ENCODE measurements at places on chromosomes 7 and 10.
A peak's percentile ranks its signal among the peaks of the same experiment; 100 is the strongest.

DNA sequence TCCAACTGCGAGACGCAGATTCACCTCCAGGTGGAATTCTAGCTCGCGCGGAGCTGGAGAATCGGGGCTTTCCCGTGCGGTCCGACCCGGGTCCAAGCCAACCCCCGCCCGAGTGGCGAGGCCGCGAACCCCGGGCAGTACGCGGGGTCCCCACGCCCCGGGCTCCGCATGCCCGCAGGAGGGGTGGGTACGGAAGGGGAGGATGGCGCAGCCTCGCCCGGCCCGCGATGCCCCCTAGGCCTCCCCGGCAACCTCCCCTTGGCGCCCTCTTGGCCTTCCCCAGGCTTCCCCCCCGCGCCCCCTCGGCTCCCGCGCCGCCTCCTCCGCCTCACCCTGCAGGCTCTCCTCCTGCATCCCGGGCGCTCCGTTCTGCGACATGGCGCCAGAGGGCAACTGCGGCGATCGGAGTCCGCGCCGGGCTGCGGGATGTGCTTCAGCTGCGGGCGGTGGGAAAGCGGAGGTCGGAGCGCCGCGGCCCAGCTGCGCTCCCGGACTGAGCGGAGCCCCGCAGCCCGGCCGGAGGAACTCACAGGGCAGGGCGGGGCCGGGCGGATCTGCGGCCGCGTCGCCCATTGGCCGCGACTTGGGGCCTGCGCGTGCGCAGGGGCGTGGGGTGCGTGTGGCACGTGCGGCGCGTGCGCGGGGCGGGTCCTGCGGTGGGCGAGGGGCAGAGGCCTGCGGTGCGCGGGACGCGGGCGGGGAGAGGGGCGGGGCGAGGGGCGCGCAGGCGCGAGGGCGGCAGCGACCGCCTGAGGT, at the start of gene BNIP3:
Gene BNIP3 (minus strand): TSS at position 495 of the 756 bp plus-strand sequence. CDS start 117 bp downstream, at position 378.
- DNase-seq = peak; percentile 100

- no peak for DNase-seq
These were observed 19.0 kb upstream of the CYP3A43 start for GRCh38 chr7:99808766-99809165.

DNA sequence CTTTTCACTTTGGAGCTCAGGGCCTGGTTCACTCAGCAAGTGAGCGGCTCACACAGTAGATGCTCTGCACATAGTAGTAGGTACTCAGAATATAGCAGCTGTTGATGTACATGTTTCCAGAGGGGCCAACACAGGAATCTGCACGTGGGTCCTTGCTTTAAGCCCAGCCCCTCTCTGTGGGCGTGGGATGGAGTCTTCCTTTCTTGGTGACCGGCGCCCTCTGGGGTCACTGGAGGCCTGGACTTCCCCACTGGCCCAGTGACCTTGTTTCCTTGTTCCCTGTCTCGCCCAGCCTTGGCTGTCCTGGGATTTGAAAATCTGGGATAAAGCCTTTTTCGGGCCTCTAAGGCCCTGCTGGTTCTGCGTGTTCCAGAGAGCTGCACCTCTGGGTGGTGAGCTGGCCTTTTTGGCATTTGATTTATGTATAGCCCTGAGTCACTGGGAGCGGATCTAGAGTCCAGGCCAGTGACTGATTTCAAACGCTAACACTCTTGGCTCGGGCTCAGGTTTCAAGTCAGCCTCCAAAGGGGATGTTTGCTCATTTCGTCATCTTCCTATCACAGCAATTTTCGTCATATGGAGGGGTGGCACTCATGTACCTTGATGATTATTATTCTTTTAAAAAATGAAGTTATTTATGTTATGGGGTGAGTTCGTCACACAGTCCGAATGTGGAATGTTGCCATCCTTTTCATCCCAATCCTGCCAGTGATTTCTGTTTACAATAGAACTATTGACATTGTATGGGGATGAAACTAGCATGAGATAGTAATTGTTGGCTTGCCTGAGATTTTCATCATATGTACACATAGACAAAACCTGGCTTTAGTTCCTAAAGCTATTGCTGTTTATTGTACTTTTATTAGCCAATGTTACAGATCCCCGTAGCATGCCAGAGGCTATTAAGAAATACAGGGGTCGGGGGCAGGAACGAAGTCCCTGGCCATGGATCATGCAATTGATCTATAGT, 65.5 kb downstream of the CUX1 start:
- no peak for DNase-seq

DNA sequence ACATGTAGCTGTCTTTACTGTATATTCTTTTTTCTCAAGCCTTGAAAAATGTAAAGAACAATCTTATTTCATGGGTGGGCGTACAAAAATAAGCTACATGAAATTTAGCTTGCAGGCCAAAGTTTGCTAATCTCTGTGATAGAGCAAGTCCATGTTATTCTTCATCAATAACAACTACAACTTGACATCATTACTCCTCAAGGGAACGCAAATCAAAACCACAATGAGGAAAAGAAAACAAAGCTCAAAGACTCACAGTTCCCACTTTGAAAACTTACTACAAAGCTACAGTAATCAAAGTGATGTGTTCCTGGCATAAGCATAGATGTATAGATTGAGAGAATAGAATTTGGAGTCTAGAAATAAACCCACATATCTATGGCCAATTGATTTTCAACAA, 62.5 kb downstream of the GNA12 start:
- no peak for DNase-seq

DNA sequence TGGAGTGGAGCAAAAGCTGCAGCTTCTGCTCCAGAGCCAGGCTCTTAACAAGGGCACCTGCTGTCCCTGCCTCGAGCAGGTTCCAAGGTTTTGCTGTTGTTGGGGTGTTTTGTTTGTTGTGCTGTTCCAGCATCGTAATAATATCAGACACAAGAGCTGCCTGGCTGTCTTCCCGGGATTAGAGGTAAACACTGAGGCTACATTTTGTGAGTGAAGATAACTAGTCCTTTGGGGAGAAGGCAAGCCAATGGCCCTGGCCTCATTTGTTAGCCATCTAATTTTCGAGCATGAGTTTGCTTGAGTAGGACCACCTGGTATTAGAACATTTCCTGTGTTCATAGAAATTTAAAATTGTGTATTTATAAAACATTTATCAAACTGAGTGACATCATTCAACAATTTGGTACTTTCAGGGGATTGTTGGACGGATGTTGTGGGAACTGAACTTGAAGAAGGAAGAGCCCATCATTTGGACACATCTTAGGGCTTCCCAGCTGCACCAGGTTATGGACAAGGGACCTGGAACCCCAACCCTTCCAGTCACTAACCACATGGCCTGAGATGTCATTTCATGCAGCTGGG, 555.0 kb downstream of the TNS3 start:
- DNase-seq = no peak

DNA sequence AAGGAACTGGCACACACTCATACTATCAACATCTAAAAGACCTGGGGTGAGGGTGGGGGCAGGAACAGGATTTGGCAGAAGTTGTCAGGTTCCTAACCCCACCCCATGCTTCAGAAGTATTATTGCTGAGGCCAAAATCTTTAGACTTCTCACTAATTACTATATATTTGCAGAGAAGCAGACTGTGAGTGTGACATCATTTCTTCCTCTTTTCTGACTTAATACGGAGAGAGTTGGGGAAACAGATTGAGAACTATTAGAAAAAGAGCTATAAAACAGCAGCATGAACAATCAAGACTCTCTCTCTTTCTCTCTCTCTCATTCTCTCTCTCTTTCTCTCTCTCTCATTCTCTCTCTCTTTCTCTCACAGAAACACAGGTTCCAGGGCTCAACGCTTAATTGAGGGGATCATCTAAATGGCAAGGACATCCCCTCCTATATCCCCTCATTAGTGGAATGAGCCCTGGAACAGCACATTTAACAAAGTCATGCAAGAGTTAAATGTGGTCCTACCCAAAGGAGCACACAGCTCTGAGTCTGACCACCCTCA, 94.8 kb downstream of the KCNMA1 start:
- DNase-seq = no peak

- DNase-seq = no peak
These were observed 202.9 kb downstream of the TRIL start for GRCh38 chr7:28755255-28755654.

DNA sequence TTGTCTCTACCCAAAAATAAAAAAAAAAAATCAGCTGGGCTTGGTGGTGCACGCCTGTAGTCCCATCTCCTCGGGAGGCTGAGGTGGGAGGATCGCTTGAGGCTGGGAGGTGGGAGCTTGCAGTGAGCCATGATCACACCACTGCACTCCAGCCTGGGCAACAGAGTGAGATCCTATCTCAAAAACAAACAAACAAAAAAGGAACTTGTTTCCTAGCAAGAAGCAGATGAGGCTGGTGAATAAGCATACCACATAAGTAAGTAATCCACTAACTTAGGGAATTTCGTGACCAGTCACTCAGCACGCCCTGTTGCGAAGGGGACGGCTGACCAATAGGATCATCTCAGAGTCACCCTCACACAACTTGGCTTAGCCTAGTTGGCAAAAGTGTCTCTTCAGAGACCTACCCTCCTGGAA, 64.6 kb downstream of the CUX1 start:
- DNase-seq = no peak

- DNase-seq = peak; percentile 4
These were observed 33.2 kb downstream of the PNPLA8 start for GRCh38 chr7:108492742-108493141.

DNA sequence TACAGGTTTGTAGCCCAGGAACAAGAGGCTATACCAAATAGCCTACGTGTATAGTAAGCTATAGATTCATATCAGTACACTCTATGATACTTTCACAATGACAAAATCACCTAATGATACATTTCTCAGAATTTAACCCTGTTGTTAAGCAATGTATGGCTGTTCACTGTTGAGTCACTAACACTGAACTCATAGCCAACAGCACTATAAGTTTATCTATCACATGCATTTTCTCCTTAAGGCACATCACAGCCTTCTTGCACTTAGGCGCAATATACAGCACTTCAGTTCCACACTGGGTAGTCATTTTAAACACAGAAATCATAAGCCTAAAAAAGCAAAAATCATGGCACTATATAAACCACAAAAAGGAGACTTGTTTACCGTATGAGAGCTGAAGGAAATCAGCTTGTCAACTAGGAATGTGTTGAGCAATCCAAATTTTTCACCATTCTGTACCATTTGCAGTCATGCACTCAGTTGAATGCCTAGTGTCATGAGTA, 45.6 kb downstream of the ZNF438 start:
- DNase-seq = no peak

DNA sequence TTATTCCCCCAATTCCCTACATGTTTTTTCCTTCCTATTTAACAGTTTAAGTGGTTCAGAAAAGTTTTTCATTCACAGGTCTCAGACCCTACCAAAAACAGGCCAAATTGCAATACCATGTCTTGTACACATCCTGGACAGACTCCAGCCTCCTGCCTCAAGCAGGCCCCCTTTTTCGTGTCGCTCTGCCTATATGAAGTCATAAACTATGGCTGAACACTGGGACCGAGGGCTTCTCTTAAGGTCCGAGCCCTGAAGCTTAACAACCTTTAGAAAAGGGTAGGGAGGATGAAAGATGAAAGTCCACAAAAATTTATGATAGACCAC, 1.4 kb downstream of the FBXW4 start:
- no peak for DNase-seq

- DNase-seq = no peak
These were observed 118.9 kb upstream of the TMEM72 start for GRCh38 chr10:44792119-44792775.

DNA sequence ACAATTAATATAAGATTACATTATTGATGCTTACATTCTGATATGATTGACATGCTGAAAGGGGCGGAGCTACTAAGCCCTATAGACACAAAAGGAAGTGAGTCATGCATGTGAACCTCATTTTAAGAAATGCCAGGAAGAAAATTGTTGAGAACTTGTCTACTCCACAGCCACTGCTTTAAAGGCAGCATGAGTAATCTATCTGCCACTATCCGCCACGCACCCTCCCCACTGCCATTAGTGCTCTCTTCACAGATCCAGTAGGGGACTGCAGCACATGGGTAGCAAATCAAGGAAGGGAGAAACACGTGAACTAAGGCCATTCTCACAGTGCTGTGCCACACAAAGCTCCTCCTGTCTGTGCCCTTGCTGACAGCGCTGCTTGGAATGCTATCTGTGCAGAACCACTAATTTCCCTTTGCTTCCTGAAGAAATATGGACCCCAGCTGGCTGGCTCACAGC, 524.8 kb downstream of the GRM8 start:
- DNase-seq = no peak

- peak; percentile 57 for DNase-seq
These were observed 73.3 kb upstream of the NKX6-2 start for GRCh38 chr10:132859084-132859855.

DNA sequence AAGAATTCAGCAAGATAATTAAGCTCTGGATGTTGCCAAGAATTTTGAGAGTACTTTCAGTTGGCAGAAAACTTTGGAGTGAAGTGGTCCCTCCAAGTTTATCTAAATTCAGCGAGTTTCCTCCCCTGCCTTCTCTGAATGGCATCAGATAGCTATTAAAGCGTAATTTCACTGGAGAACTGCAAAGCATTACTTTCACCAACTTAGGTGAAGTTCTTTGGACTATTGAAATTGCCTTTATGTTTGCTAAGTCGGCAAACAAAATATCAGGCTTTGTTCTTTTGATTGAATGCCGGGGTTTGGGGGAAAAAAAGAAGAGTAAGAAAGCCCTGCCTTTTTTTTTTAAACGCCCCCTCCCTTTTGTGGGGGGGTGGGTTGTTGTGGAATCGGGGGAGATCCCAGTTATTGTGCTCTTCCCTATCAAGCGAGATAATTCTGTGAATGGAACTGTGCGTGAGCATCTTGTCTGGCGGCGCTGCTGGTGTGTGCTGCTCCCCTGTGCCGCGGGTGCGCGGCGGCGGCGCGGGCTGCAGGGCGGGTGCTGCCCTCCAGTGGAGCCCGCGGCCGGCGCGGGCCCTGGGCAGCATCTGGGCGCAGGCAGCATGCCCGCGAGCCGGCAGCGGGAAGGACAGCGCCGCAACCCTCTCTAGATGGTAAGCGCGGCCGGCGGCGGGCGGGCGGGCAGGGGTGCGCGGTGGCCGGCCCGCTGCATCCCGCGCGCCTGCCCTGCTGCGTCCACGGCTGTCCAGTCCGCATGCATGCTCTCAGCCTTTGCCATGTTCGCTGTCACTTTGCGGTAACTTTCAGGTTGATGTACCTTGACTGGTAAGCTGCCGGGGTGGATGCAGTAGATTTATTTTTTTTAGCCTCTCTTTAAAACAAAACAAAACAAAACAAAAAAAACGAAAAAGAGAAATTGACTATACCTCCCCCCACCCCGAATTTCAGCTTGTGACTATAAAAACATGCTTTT, 176.5 kb downstream of the TCF7L2 start:
- DNase-seq = peak; percentile 87

DNA sequence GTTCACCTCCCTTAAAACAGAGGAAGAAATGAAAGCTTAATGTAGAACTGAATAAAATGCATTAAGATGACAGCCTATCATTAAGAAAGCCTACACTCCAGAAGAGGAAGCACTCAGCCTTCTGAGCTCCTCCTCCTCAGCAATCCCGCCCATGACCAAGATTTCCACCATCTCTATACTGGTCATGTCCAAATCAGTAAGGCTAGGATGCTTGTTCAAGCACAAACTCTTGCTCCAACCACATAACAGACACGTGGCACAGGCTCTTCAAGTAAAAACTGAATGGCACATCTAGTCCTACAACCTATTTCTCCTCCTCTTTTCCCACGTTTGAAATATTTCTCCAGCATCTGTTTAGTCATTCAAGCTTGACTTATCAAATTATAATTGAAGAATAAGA, 454.1 kb downstream of the PARD3 start:
- no peak for DNase-seq

Data from H7 (cell line).